Hematopoietic multipotent progenitor cell treated with erythropoietin and hydrocortisone succinate and interleukin-3 and kit ligand, for 8 days (in vitro differentiated cells): ENCODE measurements at places on chromosomes 7 and 10.

GRCh38 chr7:77549106-77549870 is 12.2 kb downstream of the PTPN12 start:
- no peak for DNase-seq

GRCh38 chr7:772392-772791 is 45.3 kb upstream of the PRKAR1B start:
- DNase-seq: no peak

GRCh38 chr7:147436718-147437117 is 1153.8 kb upstream of the C7orf33 start:
- DNase-seq: no peak

DNA sequence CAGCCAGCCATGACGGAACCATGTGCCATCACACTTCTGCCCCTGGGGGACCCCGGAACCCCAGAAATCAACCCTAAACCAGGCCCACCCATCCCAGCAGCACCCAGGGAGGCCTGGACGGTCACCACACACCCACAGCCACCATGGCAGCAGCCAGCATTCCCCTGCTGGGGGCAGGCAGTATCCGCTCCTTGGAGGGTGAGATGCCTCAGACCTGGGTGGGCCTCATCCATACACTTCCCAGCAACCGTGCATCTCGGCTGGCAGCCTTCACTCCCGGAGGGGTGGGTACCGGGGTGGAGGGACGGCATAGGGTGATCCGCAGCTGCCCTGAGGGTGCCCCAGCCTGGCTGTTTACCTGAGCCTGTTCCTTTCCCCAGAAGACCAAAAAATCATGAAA is 69.1 kb upstream of the FAM20C start:
- DNase-seq: no peak

- no peak for DNase-seq
These were observed 165.2 kb upstream of the PTER start for GRCh38 chr10:16271571-16271970.

DNA sequence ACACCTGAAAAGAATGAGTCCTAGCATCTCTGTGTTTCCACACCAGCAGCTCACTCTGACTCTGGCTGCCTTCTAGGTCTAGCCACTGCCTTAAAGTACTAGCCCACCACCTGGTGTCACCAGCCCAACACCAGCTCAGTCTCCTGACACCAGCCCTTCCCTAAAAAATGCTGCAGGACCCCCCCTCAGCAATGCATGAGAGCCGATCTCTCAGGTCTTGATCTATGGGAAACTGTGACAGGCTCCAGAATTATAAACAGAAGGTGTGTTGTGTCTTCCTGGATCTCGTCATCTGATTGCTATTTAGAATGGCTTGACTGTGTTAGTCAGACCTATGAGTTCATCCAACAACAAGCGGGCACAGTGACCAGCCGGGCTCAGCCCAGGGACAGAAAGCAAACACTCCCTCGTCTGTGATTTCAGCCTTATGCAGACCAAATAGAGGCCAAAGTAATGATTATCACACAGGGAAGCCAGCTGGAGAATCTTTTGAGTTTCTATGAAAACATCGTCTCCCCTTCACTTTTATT is 66.6 kb downstream of the CUBN start:
- no peak for DNase-seq

DNA sequence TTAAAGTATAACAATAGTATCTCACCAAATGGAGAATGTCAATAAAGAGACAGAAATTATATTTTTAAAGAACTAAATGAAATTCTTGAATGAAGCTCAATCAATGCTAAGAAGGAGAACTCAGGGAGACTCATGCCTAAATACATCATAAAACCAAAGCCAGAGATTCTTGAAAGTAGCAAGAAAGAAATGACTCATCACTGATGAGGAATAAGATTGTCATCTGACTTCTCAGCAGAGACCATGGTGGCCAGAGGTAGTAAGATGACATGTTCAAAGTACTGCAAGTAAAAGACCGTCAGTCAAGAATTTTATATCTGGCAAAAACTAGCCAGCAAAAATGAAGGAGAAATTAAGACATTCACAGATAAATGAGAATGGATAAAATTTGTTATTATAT is 399.0 kb downstream of the GRID1 start:
- DNase-seq: no peak

DNA sequence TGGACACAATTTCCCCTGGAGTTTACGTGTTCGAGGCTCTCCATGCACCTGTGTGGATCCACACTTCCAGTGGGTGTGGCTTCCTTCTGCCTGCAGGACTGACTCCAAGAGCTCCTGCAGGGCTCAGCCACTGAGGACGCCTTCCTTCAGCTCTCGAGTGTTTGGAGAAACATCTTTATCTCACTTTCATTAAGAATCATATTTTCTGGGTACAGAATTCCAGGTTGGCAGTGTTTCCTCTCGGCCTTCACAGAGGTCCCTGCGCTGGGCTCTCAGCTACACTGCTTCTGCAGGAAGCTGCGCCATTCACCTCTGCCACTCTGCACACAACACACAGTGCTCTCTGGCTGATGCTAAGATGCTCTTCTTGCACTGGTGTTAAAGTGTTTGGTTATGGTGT is 69.9 kb upstream of the NKX6-2 start:
- DNase-seq: no peak

DNA sequence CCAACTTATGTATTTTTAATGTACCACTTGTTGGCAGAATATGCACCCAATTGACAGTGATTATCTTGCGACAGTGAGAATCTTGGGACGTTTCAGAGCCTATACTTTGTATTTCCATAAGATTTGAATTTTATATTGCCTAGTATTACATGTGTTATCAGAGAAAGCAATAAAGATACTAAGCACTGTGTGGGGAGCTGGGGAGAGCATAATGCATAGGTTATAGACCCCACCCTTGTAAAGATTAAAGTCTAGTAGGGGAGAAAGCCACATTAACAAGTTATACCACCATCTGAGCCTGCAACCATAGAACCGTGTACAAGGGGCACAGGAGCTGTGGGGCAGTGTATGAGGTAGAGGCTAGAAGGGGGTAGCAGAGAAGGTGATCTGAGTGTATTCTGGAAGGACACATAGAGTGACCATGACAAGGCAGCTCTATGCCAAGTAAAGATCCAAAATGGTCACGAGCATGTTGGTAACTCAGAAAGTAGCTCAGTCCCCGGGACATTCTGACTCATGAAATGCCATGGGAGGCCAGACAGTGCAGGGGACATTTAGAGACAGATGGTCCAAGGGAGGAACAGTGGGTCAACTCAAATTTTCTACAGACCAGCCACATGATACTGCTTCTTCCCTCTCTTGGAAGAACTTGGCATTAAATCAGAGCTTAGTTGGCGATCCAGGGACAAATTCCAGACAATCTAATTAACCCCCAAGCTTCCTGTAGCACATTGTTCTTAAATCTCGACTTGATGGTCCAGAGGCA is 84.5 kb downstream of the ADRA2A start:
- DNase-seq: no peak

GRCh38 chr10:61793760-61794703 is 107.5 kb upstream of the ARID5B start:
- DNase-seq: no peak
